GDM1 (cell line): ENCODE measurements at places on chromosomes 16 and 17.

- DNase-seq = no peak
Measured at GRCh38 chr16:29983420-29984136, 9.9 kb downstream of the TAOK2 start.

DNA sequence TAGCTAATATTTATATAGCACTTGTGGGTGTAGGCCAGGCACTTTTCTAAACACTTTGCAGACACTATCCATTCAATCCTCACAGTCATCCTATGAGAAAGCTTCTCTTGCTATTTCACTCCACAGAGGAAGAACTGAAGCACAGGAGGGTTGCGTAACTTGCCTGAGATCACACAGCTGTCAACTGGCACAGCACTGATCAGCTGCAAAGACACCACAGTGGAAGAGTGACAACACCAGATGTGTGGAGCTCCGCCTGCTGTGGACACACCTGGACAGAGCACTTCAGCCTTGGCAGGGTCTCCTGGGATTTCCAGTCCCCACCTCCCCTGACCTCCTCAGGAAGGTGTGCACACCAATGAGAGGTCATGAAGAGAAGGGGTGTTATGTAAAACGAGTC is 13.3 kb upstream of the CNEP1R1 start:
- no peak for DNase-seq

DNA sequence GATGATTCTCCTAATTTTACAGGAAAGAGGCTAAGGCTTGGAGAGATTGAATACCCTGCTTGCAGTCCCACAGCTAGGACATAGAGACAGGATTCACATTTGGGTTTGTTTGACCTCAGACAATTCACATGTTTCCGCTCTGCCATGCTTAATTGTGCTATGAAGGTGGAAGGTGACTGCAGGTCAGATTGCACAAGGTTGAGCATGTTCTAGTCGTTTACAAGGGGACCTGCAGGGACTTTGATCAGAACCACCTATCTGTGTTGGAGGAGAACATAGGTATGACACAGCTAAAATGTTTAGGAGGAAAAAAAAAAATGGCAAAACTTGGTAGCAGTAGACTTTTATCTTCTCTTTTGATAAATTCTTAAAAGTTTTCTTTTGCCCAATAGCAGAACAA is 4.9 kb upstream of the ANKFN1 start:
- no peak for DNase-seq

GRCh38 chr16:70395345-70395901 is 43.5 kb downstream of the ST3GAL2 start:
- DNase-seq = no peak

DNA sequence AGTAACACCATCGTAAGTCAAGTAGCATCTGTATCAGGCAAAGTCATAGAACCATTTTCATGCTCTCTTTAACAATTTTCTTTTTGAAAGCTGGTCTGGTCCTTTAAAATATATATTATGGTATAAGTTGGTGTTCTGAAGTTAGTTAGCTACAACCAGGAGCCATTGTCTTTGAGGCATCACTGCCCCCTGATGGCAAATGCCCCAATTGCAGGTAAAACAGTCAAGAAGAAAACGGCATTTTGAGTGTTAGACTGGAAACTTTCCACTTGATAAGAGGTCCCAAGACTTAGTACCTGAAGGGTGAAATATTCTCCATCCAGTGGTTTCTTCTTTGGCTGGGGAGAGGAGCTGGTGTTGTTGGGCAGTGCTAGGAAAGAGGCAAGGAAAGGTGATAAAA is 14.1 kb downstream of the TP53 start:
- DNase-seq = no peak

DNA sequence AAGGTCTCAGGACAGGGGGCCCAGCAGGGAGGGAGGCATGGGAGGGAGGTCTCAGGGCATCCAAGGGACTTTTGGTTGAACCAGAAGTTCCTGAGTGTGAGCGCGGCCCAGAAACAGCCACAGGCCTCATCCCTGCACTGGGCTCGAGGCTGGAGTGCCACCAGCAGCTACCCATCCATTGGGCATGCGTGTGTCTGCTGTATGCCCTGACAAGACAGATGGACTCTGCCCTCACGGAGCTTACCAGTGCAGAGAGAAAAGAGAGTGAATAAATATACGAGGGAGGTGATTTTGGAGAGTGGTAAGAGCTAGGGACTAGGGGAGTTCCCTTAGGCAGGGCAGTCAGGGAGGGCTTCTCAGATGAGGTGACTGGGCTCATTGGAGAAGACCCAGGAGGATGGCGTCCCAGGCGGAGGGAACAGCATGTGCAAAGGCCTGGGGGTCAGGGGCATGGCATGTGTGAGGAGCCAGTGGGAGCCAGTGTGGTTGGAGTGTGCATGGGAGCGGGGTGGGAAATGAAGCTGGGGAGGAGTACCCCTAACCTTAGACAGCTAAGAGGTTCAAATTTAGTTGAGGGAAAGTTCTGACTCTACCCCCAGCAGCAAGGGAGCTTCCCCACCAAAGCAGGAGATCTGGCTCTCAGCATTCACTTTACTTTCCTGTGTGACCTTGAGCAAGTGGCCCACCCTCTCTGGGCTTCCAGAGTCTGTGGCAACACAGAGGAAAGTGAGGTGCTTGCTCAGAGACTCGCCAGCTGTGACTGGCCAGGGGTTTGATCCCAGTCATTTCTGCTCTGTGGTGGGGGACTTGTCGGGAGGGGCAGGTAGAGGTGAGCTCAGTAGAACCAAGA is 74.7 kb downstream of the SREBF1 start:
- no peak for DNase-seq

DNA sequence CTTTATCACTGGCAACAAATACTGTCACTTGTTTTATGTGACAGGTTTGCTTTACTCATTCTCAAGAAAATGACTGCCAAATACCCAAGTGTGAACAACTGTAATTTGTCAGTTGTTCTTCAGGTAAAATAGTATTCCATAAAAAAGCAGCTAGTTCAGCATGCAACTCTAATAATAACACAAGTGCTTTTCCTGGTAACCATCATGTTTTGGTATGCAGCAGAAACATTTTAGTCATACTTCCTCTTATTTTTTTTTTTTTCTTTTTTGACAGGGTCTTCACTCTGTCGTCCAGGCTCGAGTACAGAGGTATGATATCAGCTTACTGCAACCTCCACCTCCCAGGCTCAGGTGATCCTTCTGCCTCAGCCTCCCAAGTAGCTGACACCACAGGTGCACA is 4.6 kb downstream of the TERF2 start:
- DNase-seq = no peak

DNA sequence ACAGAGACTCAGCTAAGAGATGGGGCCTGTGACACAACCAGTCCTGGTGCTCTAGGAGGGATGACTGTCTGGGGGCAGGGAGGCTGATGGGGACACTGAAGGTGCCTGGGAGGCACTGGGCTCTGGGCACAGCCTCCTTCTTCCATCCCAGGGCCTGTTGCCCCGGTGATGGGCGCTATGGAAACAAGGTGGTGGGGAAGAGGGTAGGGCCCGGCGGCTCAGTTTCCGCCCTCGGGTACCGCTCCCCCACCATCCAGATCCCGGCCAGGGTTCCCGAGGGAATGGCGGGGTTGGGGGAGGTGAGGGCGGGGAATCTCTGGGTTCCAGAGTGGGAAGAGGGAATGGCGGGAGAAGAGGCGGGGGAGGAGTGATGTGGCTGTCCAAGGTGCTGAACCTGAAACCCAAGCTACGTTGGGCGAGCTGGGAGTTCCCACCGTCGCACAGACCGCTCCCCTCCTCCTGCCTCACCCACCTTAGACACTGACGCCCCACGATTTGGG is 981 bp downstream of the KCNH4 start:
- DNase-seq = no peak

GRCh38 chr17:82565551-82565950 is 46.0 kb downstream of the FOXK2 start:
- no peak for DNase-seq

DNA sequence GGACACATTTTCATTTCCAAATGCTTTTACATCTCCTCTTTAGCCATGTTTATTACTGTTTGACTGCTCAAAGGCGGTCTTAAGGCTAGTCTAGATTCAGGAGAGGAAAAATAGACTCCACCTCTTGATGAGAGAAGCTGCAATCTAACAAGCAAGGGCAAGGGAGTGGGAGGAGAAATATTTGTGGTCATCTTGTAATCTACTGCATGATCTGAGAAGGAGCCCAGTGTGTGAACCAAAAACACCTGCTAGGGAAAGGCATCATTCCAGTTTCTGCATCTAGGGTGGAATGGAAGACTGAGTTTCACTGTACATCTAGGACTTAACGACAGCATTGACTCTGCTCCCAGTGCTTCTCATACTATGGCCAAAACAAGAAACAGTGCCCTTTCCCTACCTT is 232.2 kb upstream of the HS3ST3A1 start:
- DNase-seq = no peak

GRCh38 chr16:55468352-55468990 is 10.5 kb upstream of the MMP2 start:
- DNase-seq = no peak

DNA sequence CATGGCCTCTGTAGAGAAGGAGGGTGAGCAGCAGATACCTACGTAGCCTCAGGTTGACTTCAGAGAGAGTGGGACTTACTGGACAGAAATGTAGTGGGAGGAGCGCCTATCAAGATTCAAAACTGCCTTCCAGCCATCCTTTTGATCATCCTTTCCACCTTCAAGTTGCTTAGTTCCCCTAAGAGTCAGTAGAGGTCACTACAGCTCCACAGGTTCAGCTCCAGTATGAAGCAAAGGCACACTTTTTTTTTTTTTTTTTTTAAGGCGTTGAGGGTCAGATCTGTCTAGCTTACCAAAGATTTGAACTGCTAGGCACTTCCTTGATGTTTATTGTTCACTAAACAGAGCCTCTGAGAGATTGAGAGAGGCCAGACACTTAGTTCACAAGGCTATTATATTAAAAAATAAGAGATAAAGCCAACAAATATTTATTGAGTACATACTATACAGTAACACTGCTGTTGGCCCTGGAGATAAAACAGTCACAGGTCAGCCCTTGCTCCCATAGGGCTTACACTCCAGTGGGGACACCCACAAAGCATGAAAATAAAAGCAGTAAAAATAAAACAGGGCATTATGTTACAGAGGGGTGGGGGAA is 3.1 kb downstream of the RNF227 start:
- DNase-seq = peak; percentile 63

- no peak for DNase-seq
Measured at GRCh38 chr17:42313773-42314566, 25.7 kb downstream of the STAT5A start.

- DNase-seq = no peak
Measured at GRCh38 chr16:88839745-88840599, 16.8 kb downstream of the GALNS start.

GRCh38 chr17:4708436-4708835 is 2.0 kb upstream of the ARRB2 start:
- peak; percentile 20 for DNase-seq

DNA sequence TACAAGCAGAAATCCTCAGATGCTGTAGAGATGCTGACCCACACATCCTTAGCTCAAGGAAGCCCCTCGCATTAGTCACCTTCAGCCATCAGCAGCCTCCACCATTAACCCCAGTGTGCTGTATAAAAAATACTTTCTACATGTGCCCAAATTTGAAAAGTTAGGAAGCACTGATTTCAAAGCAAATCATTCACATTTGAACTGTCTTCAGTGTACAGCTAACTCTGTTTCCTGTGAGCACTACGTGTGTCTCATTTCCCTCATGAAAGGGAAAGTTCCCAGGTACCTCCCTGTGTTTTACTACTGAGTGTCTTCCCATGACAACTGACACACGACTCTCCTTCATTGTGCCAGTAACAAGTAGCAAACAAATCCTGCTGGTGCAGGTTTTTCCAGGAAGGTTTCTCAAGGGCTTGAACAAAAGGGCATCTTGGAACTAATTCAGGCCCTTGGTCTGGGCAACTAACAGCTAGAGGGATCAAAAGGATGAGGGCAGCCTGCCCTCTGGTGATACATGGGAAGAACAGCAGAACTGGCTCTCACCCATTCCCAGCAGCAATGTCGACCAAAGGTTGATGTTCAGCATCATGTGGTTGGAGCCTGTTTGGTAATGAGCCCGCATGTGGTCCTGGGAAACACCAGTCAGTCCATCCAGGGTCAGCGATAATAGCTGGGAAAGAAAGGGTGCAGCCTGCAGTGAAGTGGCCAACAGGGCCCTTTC is 4.0 kb downstream of the SLC35B1 start:
- peak; percentile 24 for DNase-seq

DNA sequence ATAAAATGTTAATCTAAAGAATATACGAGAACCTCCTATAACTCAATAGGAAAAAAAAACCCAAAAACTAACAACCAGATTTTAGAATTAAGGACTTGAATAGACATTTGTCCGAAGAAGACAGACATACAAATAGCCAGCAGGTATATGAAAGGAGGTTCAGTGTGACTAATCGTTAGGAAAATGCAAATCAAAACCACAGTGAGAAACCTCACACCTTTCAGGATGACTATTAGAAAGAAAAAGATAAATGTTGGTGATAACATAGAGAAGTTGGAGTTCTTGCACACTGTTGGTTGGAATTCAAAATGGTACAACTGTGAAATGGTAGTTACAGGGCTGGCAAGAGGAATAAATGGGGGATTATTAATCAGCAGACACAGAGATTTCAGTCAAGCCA is 339.0 kb downstream of the TMEM114 start:
- DNase-seq = no peak

DNA sequence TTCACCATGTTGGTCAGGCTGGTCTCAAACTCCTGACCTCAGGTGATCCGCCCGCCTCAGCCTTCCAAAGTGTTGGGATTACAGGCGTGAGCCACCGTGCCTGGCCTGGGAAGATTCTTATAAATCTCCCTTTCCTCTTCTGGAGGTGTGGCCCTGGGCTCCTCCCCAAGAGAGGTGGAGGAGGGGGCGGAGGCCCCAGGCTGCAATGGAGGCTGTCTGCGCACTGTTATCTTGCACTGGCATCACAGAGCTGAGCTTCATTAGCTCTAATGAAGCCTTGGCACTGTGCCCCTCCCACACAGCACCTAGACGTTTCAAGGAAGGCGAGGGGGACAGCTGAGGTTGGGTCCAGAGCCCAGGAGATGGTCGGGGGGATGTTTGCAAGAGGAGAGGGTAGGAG is 7.5 kb downstream of the ARHGAP23 start:
- no peak for DNase-seq

GRCh38 chr16:85688586-85689284 is at the start of gene GINS2:
Gene GINS2, minus strand, starts transcription at chr16:85688954. Its CDS starts 56 bp downstream, at chr16:85688898.
- peak; percentile 71 for DNase-seq

DNA sequence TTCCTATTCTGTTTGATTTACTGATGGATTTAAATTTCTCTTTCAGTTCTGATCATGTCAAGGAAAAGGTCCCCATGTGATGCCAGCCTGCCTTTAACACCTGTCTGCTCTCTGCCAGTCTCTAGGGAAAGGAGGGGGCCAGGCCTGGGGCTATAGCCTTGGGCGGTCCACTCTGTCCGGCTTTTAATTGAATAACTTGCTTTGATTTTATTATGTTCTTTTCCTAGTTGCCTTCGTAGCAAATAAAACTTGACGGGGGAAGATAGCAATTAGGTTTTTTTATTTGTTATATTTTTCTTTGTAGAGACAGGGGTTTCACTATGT is 47.6 kb downstream of the ABAT start:
- DNase-seq = no peak

- DNase-seq = no peak
Measured at GRCh38 chr17:32451879-32452278, 7.6 kb downstream of the PSMD11 start.
